ENCODE measurements at places on chromosomes 2 and 18. TPM values are rescaled to one million over a fixed set of nuclear protein-coding genes. Genes with fewer than 3 reads are reported as not detected.

Gene C2orf78
- not detected for polyA plus RNA-seq

Gene OSR1
- polyA plus RNA-seq = 4.3 TPM

Gene MOCOS
- 12.5 TPM for polyA plus RNA-seq

Gene POTEC
- not detected for polyA plus RNA-seq

- DNase-seq = no peak
Measured at GRCh38 chr2:38113981-38114708, 38.2 kb upstream of the CYP1B1 start.

GRCh38 chr2:21804151-21804550 lies 680.4 kb downstream of the TDRD15 start:
- no peak for DNase-seq

GRCh38 chr2:140248623-140249022 lies 1468.4 kb upstream of the NXPH2 start:
- no peak for DNase-seq

All from BJ (cell line).